ENCODE measurements at places on chromosomes 1 and 21.

DNA sequence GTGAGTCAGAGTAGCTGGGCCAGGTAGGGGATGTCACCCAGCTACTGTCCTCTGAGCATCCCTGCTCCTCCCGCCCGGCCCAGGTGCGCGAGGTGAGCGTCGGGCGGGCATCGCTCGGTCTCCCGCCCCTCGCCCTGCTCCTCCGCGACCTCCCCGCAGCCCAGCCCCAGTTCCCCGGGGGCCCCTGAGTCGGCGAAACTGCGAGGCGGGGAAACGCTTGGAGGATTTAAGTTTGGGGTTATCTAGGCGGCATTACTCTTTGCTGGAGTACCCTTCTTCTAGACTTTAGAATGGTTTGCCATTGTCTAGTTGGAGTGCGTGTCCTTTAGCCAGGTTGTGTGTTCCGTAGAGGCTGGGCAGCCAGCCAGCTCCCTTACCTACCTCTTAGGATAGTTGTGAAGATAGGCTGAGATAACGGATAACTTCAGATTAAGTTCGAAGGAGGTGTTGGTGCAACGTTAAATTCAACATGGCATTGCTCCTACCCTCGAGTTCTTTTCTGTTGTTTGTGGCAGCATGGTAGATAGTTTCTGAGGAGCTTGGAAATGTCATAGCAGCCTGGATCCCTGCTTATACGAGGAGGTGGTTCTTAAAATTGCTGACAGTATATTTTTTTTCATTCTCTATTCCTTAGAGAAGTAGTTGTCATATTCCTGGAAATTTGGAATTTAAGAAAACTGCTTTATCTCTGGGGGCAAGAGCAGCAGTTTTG, 697 bp downstream of the AGO3 start:
- peak; percentile 10 for DNase-seq

DNA sequence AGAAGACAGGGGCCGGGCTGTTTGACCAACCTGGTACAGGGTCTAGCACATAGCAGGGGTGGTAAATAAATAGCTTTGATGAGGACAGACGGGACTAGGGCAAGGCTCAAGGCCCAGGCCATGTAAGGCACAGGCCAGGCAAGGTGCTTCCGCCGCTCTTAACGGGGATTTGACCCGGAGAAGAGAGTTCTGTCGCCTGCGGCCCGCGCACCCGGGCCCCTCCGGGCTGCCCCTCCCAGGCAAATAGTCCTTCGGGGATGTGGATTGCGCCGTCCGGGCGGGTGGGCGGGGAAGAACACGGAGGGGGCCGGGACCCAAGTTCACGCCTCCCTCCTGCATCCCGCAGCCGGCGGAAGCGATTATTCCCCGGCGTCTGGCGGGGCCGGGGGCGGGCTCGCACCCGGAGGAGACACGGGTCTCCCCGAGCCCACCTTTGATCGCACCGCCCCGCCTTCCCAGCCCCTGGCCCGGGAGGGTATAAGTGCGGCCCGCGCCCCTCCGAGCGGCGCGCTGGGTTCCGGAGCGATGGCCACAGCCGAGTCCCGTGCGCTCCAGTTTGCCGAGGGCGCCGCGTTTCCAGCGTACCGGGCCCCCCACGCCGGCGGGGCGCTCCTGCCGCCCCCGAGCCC, at the start of gene MIXL1:
Gene MIXL1, plus strand, starts transcription at position 508 of the 629 bp plus-strand sequence. Its CDS starts 18 bp downstream, at position 526.
- no peak for DNase-seq

GRCh38 chr1:35431173-35431599, 126.0 kb downstream of the KIAA0319L start:
- no peak for DNase-seq

DNA sequence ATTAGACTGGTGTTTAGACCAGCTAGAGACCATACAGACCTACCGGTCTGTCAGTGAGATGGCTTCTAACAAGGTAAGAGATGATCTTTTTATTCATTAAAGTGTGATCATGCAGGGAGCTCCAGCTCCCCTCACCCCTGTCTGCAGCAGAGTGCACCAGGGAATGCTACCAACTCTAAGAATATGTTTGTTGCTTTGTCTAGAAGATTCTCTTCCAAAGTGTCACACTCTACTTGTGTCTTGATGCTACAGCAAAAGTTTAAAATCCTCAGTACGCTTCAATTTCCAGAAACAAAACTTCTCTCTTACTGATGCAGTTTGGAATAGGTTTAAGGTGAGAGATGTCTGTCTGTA, 201.4 kb upstream of the SGIP1 start:
- no peak for DNase-seq

DNA sequence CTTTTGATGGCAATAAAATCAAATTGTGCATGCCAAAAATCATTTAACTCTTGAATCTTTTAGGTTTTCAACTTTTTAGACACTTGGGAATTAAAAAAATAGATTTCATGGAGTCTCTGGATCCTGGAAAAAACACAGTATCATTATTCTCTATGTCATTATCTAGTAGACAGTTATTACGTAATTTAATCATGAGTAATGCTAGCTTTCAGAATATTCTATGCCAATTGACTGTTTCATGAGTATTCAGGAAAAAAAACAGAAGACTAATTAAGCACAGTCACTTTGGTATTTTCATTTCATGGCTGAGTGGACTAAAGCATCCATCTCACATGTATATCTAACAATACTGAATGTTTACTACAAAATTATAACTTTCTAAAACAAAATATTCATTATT, 44.0 kb downstream of the ODF2L start:
- DNase-seq: peak; percentile 13

DNA sequence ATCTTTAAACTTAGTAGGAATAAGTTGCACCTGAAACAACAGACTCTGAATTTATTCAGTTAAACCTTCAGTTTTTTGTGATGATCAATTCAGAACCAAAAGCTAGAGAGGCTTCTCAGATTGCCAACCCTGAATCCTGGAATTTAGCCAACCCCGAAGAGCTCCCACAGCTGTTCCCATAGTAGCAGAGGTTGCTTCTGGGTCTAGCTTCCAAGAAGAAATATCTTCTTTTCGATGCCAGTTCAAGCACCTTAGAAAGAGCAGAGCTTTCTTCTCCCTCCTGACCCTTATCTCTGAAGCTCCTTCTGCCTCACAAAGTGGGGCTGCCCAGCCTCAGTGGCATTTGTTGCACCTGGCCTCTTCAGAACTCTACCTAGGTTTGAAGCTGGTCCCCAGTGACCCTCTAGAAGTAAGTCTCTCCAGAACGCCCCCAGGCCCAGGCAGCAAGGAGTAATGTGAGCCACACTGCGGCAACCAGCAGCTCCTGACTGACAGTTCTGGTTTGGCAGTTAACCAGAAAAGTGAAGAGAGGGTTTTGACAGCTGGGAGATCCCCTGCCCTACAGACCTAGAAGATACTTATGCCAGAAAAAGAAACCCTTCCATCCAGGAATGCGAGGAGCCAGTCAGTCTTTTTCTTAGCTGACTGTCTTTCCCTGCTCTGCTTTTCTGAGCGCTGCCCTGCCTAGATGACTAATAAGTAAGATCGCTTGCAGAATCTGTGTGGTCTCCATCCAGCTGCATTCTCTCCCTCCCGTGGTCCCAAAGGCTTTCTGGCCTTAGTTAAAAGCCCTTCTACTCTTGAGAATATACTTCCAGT, 165.9 kb downstream of the ADGRL4 start:
- DNase-seq: peak; percentile 26

DNA sequence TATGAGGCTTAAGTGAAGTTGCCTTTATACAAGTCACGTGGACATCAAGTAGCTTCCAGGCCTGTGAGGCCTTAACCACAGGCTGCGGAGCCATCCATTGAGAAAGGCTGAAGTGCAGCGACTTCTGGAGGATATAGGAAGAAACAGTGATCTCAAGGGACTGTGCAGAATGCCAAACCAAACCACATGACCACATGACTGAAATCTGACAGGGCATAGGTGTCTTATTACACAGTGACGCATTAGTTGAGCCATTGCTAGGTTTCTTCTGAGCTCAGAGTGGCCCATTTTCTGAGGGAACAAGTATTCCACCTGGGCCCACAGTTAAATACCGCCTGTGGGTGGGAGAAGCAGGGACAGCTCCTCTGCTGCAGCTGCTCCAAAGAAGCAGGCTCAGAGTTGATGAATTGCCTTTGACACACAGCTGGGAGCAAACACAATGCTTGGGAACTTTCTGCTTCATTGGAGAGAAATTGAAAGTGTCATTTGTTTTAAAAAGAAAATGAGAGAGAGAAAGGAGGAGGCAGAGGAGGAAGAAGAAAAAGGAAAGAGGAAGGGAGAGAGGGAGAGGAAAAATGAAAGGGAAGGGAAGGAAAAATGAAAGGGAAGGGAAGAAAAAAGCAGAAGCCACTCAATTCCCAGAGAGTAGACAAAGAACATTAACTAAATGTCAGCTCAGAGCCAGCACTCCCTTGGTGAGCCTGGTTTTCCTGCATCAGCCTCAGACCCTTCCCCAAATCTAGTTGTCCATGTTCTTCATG, 94.4 kb downstream of the COLGALT2 start:
- DNase-seq: no peak

DNA sequence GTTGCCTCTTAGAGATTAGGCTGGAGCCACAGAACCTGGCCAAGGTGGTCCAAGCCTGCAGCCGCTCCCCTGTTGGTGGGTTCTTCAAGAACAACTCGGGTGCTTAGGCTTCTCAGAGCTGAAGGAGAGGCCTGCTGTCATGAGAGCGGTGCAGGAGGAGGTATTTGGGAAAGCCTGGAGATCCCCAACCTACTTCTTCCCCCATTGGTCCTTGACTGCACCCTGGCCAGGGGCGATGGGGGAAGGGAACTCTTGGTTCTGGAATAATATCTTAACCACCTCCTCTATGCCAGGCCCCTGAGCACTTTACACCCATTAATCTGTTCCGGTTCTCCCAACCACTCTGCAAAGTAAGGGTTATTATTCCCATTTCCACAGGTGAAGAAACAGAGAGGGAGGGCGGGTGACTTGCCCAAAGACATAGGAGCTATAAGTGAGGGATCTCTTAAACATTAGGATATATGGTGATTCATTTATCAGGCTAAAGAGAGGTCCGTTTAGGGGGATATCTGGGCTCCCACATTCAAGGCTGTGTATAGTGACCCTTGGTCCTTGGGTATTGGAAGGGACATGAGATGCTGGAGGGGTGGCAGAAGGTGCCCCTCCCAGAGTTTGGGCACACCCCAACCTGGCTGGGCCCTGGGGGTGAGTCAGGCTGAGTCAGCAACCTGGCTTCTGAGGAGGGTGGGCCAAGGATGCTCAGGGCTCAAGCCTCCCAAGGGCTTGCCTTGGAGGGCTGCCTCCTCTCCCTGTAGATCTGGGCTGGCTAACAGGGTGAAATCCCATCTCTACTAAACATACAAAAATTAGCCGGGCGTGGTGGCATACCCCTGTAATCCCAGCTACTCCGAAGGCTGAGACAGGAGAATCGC, 5.2 kb downstream of the TRNP1 start:
- DNase-seq: peak; percentile 94

DNA sequence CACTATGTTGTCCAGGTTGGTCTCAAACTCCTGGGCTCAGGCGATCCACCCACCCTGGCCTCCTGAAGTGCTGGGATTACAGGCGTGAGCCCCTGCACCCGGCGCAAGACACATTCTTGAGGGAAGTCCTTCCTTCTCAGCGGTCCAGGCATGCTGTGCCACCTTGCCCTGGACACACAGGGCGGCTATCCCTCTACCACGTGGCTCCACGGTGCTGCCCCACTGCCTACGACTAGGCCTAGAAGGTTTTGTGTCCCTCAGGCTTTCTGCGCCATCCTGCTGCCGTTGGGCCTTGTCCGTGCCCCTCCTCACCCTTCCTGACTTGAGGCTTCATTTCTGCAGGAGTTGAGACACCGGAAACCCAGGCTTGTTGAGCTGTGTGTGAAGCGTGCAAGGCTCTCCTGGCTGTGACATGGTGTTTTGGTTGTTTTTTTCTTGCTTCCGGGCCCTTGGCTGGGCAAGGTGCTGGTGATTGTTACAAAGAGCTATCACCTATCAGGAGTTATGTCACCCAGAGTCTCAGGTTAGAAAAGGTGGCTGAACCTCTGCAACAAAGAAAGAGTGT, 13.9 kb downstream of the C1orf174 start:
- no peak for DNase-seq

DNA sequence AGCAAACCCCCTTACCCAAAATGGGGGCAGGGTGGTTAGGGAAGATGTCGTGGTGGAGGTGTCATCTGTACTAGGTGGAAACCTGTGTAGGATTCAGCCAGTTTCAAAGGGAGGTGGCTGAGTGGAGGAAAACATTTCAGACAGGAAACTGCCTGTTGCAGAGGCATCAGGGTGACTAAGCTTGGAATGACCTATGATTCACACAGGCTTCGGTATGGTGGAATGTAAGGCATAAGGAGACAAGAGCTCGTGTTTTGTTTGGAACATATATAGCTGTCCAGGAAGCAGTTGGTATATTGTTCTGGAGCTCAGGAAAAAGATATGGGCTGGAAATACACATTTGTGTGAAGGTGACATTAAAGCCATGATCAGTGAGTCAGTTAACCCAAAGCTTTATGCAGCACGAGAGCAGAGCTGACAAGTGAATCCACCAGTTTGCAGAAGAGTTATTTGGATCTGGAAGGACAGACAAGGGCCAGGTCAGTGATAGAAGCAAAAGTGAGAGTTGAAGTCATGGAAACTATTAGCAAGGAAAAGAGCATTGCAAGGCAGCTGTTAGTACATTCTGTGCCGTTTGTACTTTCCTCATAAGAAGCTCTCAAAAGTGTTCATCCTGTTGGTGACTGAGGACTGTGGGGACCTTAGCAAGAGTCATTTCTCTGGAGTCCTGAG, 12.2 kb downstream of the UTP25 start:
- peak; percentile 90 for DNase-seq

DNA sequence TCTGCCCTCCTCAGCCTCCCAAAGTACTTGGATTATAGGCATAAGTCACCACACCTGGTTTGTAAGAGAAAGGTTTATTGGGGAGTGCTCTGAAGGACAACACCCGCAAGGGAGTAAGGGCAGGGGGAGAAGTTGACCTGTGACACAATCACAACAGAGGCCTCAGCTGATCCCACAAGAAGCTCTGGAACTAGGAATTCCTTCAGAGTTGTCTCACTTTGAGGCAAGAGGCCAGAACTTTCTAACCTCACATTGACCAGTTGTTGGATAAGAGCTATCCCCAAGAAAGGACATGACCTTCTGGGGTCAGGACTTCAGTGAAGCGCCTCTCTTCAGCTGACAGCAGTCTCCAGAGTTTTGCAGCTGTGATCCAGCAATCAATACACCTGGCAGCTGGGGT, 27.4 kb upstream of the RC3H1 start:
- DNase-seq: no peak

All from foreskin keratinocyte (primary cell).